ENCODE measurements at places on chromosomes 12 and 14.

DNA sequence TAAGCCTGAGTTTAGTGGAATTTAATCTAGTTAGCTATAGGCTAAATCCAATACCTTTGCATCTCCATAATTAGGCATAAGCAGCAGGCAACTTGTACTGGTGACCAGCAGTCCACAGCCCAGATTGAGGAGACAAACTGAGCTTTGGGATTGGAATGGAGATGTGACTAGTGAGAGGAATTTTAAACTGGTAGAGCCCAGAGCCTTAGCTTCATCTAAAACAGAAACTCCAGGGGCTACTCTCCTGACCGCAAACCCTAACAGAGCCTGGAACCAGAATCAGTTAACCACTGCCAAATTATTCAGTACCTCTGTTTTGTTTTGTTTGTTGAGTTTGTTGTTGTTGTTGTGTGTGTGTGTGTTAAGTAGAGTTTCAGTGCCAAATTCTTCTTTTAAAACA, 53.2 kb downstream of the TSPAN19 start:
- DNase-seq: no peak

GRCh38 chr12:15710860-15711510, 78.2 kb downstream of the EPS8 start:
- no peak for DNase-seq

DNA sequence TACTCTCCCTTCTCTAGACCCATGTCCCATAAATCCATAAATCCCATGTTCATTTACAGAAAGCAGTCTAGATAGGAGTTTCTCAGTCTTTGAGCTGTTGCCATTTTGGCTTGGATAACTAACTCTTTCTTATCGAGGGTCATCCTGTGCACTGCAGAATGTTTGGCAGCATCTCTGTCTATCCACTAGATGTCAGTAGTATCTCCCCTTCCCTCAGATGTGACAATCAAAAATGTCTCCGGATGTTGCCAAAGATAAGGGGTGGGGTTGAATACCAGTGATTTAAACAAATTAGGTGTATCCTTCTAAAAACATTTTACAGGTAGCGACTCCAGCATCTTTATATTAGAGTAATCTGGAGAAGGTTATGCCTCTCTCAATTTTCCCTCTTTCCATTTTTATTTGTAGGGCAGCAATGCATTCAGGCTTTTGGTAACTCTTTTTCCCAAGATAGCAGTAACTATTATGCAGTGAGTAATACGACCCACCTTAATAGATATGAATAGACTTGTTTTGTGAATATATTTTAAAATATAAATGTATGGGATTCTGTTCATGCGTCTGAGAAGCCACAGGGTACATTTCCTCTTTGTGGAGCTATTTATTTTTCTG, 100.7 kb downstream of the LRRK2 start:
- no peak for DNase-seq

- DNase-seq: no peak
Observed at GRCh38 chr12:116323406-116324386, 46.2 kb upstream of the MED13L start.

DNA sequence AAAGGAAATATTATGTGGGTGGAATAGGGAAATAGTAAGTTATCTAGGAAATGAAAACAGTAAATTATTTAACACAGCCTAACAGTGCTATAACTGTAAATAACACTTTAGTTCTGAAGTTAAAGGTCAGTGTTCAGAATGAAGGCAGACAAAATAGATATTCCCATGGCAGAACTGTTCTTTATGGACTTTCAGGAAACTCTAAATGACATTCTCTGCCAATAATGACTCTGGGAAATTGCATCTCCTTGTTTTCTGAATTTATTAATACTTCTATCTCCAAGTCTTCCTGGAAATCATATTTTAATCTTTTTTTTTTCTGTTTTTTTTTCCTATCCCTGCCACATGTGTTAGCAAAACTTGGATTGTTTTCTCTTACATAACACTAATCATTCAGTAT, 101.4 kb downstream of the PDE3A start:
- no peak for DNase-seq

GRCh38 chr14:80965037-80965436, 9.6 kb downstream of the TSHR start:
- DNase-seq: no peak

DNA sequence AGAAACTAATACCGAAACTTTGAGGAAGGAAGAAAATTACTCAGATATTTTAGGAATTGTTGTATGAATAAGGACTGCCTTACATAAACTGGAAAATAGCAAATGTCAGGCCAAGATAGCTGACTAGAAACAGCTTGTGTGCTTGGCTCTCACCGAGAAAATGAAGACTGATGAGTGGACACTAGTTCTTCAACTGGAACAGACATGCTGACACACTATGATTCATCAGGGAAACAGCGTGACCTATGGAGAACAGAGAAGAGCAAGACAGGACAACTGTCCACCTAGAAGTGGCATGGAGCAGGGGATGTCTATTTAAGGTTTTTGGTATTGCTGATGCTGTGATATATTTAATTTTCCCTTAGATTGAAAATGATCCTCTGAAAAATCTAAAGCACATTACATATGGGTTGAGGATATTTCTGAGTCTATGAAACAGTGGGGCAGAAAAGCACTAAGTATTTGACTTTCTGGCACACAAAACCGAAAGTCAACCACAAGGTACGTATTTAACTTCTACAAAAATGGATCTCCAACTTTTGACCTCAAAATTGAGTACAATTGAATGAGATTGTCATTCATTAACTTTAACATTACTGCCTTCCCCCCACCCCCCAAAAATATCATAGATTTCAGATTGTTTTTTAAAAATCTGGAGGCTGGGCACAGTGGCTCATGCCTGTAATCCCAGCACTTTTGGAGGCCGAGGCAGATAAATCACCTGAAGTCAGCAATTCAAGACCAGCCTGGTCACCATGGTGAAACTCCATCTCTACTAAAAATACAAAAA, 863.2 kb downstream of the LRFN5 start:
- DNase-seq: no peak

DNA sequence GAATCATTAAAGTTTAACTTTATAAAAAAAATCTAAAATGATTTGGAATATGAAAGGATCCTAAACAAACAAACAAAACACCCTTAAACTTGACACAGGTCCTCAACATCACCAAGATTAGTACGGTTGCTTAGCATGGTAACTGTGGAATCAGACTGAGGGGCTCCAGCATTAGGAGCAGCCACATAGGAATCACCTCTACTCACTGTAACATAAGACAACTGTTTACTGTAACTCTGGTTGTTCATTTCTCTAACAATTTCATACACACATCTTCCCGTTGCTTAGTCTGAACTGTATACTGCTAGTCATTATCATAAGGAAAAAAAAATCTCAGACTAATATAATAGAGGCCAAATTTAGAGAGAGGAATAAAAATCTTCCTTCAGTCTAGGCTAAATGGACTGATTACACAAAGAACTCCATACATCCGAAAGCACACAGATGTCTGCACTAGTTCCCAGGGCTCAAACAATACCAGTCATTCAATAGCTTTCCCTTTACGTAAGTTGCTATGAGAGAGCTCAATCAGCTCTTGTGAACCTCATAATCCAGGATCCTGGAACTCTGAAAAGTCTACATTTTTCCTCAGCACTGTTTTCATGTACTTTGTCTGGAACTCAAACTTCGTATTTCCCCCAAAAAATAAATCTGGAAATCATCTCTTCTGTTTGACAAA, 26.0 kb downstream of the LRP6 start:
- DNase-seq: no peak

DNA sequence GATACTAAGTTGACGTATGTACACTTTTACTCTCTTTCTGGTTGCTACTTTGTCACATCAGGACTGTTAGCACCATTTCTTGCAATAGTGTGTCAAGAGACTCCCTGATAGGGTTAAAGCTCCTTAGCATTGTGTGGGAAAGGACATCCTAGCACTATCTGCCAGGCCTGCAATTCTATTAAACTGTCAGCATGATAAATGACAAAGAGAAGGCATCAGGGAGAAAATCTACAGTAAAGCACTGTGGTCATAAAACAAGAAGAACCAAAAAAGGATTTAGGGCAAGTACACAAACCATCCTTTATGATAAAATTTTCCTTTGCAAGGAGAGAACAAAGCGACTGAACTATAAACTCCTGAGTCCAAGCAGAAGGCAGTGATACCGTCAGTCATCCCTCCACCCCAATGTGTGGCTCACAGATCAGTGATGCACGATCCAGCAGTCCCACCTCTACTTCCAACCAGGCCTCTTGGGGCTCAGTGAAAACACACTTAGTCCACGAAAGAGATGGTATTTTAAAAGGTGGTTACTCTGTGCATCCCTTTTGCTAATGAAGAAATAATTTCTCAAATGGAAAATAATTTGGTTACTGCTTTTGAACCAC, 31.4 kb upstream of the SLC35F4 start:
- no peak for DNase-seq

GRCh38 chr12:14471497-14471896, 96.2 kb downstream of the PLBD1 start:
- no peak for DNase-seq

- DNase-seq: no peak
Observed at GRCh38 chr14:60197629-60198303, 32.6 kb upstream of the DHRS7 start.

DNA sequence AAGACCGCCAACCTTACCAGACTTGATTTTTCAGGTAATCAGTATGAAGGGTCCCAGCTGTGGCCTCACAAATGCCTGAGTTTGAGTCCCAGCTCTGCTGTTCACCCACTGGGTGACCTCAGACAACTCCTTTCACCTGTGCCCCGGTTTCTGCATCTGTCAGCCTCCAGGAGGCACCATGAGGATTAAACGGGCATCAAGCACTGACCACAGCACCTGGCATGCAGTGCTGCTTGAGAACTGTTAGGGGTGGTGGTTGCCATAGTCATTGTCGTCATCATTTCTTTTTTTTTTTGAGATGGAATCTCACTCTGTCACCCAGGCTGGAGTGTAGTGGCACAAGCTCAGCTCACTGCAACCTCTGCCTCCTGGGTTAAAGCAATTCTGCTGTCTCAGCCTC, 57.9 kb downstream of the PHETA1 start:
- no peak for DNase-seq

GRCh38 chr14:105168496-105168978, at the start of gene JAG2:
JAG2 (minus strand) TSS chr14:105168776; CDS start chr14:105168420, 356 bp downstream.
- DNase-seq: peak; percentile 45

DNA sequence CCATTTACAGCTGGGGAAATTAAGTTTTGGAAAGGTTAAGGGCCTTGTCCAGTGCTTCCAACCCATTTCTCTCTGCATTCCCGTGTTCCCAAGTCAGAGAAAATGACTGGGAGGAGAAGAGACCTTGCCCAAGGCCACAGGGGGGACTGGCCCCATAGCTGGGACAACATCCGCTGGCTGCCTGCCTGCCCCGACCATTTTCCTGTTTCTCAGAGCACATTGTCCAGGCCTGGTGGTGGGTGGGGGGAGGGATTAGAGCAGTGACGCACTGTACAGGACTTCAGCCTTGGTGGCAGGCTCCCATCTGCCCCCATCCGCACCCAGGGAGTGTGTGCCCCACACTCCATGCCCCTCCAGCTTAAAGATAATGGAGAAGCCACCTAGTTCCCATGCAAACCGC, 27.7 kb downstream of the DIO3 start:
- DNase-seq: no peak

- no peak for DNase-seq
Observed at GRCh38 chr14:73768107-73768506, 53.9 kb upstream of the PNMA1 start.

- DNase-seq: no peak
Observed at GRCh38 chr12:32033406-32033805, 73.2 kb upstream of the BICD1 start.
